ENCODE measurements at places on chromosomes 2 and 18.

DNA sequence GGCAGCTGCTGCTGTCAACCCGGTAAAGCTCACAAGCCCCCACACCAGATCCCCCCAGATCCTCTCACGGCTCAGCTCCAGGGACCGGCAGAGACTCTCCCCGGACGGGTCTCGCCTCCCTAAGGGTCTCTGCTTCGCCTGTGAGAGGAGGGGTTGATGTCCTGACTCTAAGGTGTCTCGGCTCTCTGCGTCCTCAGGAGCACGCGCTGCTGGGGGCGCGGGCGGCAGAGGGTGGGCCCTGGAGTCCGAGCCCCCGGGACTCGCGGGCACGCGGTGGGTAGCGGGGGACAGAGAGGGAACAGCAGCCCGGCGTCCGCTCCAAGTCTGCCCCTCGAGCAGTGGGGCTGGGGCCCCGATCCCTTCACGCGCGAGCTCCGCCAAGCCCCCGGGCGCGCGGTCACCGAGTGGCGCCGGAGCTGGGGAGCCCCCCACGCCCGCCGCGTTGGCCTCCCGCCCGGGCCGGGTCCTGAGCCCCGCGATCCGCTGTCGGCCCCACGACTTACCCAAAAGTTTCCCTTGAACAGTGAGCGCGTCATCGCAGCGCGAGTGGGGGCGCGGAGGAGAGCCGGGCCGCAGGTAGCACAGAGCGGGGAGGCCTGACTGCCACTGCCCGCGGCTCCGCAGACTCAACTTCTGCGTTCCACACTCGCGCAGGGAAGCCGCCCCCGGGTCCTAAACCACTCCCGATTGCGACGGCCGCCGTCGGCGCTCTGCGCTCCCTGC, at the start of gene PSTPIP2:
Gene PSTPIP2, minus strand, starts transcription at position 608 of the 723 bp plus-strand sequence. Its CDS starts 72 bp downstream, at position 536.
- DNase-seq: peak; percentile 29

DNA sequence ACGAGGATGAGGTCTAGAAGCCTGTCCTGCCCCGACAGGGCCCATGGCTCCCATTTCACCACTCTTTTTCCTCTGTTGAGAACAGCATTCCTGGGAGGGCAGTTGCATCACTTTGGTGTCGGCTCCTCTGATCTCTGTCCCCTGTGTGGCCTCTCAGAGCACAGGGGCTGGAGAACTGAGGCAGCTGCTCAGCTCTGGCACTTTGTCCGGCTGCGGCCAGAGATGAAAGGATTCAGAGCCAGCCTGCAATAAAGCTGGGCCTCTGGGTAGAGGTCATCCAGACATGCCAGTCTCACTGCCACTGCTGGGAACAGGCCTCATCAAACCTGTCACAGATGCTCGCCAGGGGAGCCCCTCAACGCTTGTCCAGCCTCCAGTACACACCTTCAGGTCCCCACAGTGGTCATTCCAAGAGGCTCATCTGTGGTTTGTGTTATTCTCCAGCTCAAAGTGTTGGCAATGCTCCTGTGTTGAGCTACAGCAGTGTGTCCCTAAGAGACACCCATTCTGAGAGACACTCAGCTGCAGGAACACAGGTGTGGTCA, 13.1 kb upstream of the ROCK2 start:
- DNase-seq: no peak

DNA sequence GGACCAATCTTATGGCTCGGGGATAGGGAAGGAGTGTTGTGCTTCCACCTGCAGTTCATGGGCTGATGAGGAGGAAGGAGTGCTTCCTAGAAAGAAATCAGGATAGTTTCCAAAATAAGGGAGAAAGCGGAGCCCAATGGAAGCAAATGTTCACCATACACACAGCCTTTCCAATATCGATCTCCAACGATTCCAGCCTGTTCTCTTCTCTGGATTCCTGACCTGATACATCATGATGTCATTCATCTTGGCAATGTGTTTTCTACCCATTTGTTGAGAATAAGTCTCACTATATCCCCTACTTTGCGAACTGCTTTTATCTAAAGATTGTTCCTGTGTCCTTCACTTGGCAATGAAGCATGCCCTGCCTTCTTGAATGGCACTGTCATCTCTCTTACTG, 205.3 kb upstream of the SIX2 start:
- no peak for DNase-seq

GRCh38 chr2:167487728-167488127, 599.4 kb downstream of the XIRP2 start:
- no peak for DNase-seq

- no peak for DNase-seq
Observed at GRCh38 chr2:116098049-116098448, 1655.6 kb downstream of the DPP10 start.

Measured in activated naive CD8-positive, alpha-beta T cell treated with anti-CD3 and anti-CD28 coated beads, Interleukin-2, amount 50 U/mL, for 16 hours (primary cell).